ENCODE measurements at places on chromosomes 16 and 17. TPM values are rescaled to one million over a fixed set of nuclear protein-coding genes. Genes with fewer than 3 reads are reported as not detected.

GRCh38 chr17:73420897-73421296 is 109.1 kb upstream of the CDC42EP4 start:
- peak; percentile 26 for DNase-seq

DNA sequence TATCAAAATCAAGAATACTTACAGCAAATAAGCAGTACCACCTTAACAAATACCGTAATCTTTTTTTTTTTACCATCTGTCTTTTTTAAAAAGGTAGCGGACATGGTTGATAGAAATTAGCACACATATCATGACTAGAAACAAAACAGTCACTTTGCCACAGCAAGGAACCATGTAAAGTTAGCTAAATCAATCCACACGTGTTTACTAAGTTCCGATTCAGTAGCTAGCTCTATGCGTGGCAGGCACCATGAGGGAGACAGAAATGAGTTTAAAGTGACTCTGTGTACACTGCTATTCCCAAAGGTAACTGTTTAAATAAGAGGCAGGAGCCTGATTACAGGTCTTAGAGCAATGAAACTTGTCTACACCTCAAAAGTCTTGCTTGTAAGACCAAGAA is 108.6 kb downstream of the XYLT1 start:
- no peak for DNase-seq

GRCh38 chr17:35016369-35016768 is 36.1 kb downstream of the LIG3 start:
- no peak for DNase-seq

GRCh38 chr17:3879591-3880417 is 13.0 kb downstream of the CAMKK1 start:
- no peak for DNase-seq

The SMIM36 gene
- not detected for total RNA-seq

GRCh38 chr17:70089513-70090148 is 14.6 kb downstream of the KCNJ16 start:
- no peak for DNase-seq

- no peak for DNase-seq
Measured at GRCh38 chr16:55938126-55938525, 63.0 kb upstream of the CES5A start.

DNA sequence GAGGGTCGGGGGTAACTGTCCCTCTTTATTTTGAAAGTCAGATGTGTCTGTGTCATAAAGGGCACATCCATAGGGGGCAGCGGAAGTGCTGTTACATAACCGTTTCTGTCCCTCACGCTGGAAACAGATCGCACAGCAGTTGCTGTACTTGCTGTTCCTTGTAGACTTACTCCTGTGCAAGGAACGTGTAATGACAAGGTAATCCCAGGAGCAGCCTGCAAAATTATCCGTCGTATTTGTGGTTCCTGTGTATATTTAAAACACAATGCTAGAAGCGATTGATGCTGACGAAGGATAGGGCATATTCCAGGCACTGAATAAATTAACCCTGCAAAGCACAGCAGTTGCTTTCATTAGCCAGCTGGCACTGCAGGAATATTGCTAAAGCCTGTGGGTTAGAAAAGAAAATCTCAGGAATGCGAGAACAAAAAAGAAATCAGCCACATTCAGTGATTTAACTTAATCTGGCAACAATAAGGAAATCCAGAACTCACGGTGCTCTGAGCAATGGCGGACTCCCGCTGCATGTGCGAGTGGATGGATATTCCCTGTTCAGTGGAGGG is 76.2 kb downstream of the SPECC1 start:
- no peak for DNase-seq

DNA sequence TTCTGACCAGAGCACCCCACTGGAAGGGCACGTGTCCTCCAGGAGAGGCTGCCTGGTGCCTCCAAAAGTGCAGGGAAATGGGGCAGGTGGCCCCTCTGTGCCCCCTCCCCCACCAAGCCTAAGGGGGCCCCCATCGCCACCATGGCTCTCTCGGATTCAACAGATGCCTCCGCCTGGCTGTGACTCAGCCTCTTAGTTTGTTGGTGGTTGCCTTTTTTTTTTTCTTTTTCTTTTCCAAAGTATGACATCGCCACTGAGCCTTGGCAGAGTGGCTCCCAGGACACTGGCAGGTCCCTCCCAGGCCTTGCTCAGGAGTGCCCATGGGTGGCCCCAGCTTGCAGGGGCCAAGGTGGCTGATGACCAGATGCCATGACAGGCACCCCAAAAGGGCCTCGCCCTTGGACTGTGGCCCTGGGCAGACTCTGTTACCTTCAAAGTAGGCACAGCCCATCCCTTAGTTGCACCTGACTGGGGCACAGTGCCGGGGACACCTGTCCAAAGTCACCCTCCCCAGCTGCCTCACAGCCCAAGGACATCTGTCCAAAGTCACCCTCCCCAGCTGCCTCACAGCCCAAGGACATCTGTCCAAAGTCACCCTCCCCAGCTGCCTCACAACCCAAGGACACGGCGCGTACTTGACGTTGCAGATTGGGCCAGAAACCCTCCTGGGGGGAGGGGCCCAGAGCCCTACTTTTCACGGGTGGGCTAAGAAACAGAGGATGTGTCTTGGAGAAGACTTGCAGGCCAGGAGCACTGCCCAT is 29.6 kb downstream of the NPTX1 start:
- DNase-seq = no peak

The FN3K gene
- 1.5 TPM for total RNA-seq

DNA sequence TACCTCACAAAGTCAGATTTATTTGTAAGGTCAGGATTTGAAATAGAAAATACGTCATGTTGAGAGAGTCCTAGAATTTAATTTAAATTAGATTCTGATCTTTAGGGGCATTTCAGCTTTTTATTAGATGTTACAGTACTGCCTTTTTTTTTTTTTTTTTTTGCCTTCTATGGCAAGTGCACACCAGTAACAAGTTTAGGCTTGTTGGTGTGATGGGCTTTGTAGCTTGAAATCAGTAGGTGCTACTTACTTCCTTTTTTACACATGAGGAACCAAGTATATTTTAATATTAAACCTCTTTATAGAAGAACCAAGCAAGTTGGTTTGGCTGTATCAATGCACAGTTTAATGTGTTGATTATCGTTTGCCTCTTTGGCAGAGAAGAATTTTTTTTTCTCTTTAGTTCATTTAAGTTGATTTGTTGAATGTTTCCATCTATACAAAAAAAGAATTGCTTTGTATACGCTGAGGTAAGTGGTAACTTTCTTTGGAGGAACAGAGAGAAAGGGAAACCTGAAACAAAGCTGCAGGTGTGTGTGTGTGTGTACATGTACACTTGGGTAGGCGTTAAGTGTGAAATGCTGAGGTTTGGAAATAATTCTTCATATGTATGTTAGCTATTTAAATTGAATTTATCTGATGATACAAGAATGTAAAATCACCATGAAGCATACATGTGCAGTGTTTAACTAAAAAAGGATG is 15.7 kb downstream of the RBL2 start:
- DNase-seq = no peak

The CCL7 gene
- total RNA-seq = not detected

The SLC13A2 gene
- not detected for total RNA-seq

GRCh38 chr16:4945560-4946502 is 8.9 kb upstream of the PPL start:
- DNase-seq = peak; percentile 55

GRCh38 chr16:87855852-87856715 is 13.2 kb downstream of the SLC7A5 start:
- no peak for DNase-seq

The HOXB8 gene
- total RNA-seq = 0.52 TPM

GRCh38 chr17:41734949-41735313 is 488 bp upstream of the HAP1 start:
- DNase-seq = no peak

DNA sequence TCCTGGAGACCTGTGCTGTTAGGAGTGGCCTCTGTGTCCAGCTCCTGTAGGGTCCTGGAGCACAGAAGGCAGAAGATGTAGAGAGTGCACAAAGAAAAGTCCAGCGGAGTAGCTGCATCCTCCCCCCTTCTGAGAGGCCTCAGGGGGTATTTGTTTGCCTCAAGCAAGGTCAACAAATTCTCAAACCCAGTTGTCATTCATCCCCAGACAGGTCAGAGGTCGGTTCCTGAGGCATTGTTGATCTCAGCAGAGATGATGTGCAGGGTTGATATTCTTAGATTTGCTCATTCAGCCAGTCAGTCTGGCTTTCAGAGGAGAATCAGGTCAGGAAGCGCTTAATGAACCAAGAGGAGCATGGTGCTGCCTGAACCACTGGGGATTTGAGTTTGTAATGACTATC is 8.3 kb upstream of the RBFOX1 start:
- no peak for DNase-seq

- no peak for DNase-seq
Measured at GRCh38 chr17:42317266-42317845, 29.1 kb downstream of the STAT5A start.

GRCh38 chr17:1604831-1605528 is 23.7 kb downstream of the SLC43A2 start:
- no peak for DNase-seq

The ATP6V0D1 gene
- total RNA-seq = 66.7 TPM

- DNase-seq = peak; percentile 52
Measured at GRCh38 chr17:47978324-47978723, 7.4 kb downstream of the CDK5RAP3 start.

The CFDP1 gene
- total RNA-seq = 22.9 TPM

GRCh38 chr16:67927131-67927941 is 4.3 kb downstream of the CTRL start:
- DNase-seq = no peak

The CTF1 gene
- 0.92 TPM for total RNA-seq

DNA sequence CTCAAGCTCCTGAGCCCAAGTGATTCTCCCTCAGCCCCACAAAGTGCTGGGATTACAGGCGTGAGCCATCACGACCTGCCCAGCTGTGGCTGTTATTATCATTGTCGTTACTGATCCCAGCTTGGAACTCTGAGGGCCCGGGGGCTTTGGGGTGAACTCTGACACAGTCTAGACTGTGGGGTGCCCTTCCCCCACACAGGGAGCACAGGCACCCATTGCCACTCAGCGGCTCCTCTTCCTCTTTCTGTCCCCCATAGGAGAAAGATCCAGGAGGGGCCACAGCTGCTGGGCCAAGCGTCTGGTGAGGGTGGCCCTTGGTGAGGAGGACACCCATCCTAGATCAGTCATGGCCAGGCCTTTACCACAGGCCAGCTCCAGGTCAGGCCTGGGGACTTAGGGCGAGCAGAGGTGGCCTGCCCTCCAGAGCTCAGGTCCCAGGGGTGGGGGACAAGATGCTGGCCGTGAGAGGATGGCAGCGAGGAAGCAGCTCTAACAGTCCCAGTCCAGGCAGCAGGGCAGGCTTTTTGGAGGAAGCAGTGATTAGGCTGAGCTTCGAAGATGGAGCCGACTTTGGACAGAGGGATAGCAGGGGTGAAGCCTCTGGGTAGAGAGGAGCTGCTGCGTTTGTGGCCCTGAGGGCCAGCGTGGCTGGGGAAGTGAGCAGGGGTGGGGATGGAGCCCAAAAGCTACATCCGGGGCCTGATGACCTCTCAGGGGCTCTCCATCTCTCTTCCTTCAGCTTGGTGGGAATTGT is 24.7 kb downstream of the TMEM235 start:
- DNase-seq = no peak

GRCh38 chr17:59331929-59332748 is 684 bp downstream of the YPEL2 start:
- no peak for DNase-seq

GRCh38 chr17:34997355-34997862 is 17.1 kb downstream of the LIG3 start:
- no peak for DNase-seq

- DNase-seq = no peak
Measured at GRCh38 chr17:77877036-77877435, 81.5 kb upstream of the TNRC6C start.

DNA sequence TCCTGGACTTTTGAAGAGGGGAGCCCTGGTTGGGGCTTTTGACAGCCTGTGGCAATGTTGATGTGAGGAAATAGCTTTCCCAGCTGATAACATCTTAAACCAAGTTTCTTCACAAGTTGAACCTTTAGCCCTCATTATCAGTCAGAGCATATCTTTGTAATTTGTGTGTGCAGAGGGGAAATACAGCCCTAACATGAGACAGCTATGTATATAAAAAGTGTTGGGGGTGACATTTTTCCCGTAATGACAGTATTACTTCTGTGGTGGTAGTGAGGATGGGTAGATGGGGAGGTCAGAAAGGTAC is 221.1 kb downstream of the FTO start:
- DNase-seq = no peak

DNA sequence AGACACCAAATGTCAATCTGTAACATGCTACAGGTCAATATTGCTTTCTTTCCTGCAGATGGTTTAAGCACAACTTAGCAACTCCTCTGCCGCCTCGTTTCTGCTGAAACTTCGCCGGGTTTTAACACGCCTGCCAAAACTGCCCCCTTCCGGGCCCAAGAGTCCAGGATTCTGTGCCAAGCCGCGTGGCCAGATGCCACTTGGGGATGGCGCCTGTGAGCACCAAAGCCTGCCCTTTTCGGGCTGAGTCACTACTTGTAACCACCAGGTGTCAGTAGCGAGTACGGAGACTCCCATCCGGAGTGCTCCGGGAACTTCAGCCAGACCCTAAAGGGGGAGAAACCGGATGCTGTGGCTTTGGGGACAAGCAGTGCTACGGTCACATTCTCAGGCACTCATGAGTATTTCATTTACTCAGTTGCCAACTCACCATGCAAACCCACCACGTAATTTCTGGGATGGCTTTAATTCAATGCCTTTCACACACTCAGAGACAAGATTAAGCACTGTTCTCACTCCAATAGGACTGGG is 7.8 kb downstream of the PMP22 start:
- peak; percentile 72 for DNase-seq

The KRT33B gene
- not detected for total RNA-seq

DNA sequence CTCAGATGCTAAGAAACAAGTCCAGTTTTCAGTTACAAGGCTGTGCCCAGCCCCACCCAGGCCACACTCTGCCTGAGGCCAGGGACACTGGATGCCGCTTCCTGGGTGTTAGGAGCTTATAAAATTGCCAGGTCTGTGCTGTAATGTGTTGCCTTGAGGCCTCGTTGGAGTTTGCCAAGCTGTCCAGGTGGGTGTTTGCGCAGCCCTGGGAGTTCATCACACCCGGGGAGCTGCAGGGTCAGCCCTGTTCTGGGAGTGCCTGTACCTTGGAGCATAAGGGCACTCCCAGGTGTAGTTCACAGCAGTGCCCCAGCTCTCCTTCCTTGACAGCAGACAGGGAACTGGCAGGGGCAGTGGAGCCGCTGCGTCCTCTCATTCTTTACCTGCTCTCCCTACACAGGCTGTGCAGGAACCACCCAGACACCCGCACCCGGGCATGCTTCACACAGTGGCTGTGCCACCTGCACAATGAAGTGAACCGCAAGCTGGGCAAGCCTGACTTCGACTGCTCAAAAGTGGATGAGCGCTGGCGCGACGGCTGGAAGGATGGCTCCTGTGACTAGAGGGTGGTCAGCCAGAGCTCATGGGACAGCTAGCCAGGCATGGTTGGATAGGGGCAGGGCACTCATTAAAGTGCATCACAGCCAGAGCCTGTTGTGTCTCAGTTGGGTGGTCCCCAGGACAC is 1.6 kb downstream of the GFER start:
- DNase-seq = no peak

DNA sequence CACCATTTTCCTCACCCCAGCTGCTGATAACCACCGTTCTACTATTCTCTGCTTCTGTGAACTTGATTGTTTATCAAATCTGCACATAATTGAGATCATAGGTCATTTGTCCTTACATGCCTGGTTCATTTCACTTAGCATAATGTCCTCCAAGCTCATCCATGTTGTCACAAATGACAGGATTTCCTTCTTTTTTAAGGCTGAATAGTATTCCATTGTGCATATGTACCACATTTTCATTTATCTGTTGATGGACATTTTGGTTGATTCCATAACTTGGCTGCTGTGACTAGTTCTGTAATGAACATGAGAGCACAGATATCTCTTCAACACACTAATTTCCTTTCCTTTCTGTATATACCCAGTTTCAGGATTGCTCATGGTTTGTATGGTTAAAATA is 225.3 kb upstream of the TBX2 start:
- no peak for DNase-seq

- DNase-seq = no peak
Measured at GRCh38 chr17:17051791-17052461, 9.7 kb downstream of the MPRIP start.
